Activated naive CD8-positive, alpha-beta T cell treated with anti-CD3 and anti-CD28 coated beads, Interleukin-2, amount 10 ng/mL, durations not matched to agents 7 days and 5 days (primary cell): ENCODE measurements at places on chromosomes 5 and 9. TPM values are rescaled to one million over a fixed set of nuclear protein-coding genes. Genes with fewer than 3 reads are reported as not detected.

The RIMOC1 gene
- 24.3 TPM for total RNA-seq

The CDKN2A gene
- 20.4 TPM for total RNA-seq

The SLC25A2 gene
- 1.3 TPM for total RNA-seq

The IL7R gene
- total RNA-seq: 738 TPM

The ANKRD18B gene
- not detected for total RNA-seq

DNA sequence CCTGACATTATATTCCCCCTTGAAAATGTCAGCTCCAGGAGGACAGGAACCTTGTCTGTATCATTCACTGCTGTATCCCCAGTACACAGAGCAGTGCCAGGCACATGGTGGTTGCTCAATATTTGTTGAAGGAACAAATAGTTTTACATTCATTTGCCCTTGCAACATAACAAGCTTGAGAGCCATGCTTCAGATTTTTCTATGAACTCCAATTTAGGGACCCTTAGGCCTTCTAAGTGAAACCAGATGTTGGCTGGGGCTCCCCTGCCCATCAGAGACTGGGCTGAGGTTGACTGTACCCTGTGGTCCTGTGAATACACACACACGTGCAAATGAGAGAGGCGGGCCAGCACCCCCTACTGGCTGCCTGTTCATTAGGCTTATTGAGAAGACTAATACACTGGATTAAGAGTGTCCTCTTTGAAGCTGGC lies 214.9 kb upstream of the WWC1 start:
- peaks cover 2% of the 10 kb centered on the region for H3K27me3 ChIP-seq
- no peaks in the 10 kb centered on the region for H3K36me3 ChIP-seq
- H3K4me3 ChIP-seq: no peak overlapping the region
- DNase-seq: no peak
- H3K4me1 ChIP-seq: peaks cover 7% of the 10 kb centered on the region
- no peak overlapping the region for H3K27ac ChIP-seq

- no peak overlapping the region for H3K27ac ChIP-seq
- H3K36me3 ChIP-seq: no peaks in the 10 kb centered on the region
- no peaks in the 10 kb centered on the region for H3K27me3 ChIP-seq
- no peak overlapping the region for H3K4me3 ChIP-seq
- H3K4me1 ChIP-seq: no peaks in the 10 kb centered on the region
Measured at GRCh38 chr5:116908537-116908936, 333.9 kb upstream of the SEMA6A start.

DNA sequence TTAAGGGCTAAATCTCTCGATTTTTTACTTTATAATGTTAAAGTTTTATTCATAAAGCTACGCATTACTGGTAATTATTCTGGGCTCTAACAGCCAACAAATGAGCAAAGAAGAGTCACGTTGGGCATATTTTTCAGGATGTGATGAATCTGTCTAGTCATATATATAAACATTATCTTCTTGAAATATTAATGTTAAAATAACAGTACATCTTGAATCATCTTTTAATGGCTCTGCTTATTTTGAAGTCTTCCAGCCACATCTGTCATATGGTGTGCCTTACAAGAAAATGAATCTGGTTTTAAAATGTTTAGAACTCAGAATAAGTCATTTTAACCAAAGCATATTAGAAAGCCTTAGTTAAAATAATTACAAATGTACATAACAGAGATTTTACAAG lies 96.9 kb downstream of the CWC27 start:
- H3K27ac ChIP-seq: no peak overlapping the region
- no peak overlapping the region for H3K4me3 ChIP-seq
- no peaks in the 10 kb centered on the region for H3K27me3 ChIP-seq
- H3K36me3 ChIP-seq: no peaks in the 10 kb centered on the region
- no peak for DNase-seq

DNA sequence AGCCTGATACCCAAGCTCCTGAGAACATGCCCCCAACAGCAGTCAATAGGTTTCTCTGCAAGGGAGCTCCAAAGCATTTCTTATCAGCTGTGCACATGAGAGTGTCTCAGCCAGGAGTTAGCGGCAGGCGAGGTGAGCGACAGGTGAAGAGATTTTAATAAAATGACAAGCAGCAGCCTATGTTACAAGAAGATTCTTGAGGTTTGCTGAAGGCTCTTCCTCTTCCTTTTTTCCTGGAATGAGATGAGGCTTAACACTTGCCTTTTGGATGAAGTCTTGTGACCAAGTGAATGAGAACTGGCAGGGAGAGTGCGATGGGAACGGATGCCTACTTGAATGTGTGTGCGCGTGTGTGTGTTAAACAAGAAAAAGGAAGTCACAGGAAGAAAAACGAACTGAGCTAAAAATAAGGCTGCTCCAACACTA lies 76.1 kb downstream of the SHB start:
- no peak for DNase-seq
- peak overlapping the region; percentile 4 for H3K27ac ChIP-seq
- H3K36me3 ChIP-seq: no peaks in the 10 kb centered on the region
- H3K4me1 ChIP-seq: peaks cover 19% of the 10 kb centered on the region

DNA sequence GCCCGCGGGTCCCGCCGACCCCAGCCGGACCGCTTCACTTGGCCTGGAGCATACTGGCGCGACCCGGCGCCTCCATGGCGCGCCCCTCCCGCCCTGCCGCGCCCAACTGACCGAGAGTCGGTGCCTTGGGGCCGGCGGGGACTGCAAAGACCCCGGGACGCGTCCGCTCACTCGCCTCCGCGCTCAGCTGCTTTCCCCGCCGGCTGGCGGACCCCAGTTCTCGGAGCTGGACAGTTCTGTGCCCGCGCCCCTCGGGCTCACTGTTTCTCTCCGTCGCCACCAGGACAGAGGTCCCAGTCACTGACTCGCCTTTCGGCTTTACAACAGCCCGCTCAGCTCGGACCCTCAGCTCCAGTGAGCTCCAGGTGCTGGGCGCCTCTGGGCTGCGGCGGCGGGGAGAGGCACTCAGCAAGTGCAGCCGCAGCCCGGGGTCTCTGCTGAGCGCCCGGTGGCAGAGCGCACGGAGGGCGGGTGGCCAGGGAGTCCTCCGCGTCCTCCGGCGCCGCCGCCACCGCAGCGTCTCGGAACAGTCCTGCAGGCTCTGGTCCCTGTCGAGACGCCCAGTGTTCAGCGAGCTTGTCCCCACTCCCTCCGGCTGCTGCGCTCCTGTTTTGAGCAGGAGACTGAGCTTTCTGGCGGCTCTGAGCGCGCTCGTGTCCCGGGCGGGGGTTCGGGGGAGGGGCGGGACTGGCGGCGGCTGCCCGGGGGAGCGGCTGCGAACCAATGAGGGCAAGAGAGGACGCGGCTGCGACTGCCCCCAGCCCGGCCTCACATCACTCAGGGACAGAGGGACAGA lies at the start of gene SMIM32:
Gene SMIM32, minus strand, starts transcription at position 637 of the 796 bp plus-strand sequence. CDS start 638 bp downstream, outside the sequence.
- H3K27me3 ChIP-seq: peaks cover 32% of the 10 kb centered on the region
- no peak within 1 kb of the TSS for H3K27ac ChIP-seq
- no peak for DNase-seq

GRCh38 chr5:38715696-38716095 lies 130.1 kb upstream of the OSMR start:
- H3K36me3 ChIP-seq: no peaks in the 10 kb centered on the region
- H3K4me3 ChIP-seq: no peak overlapping the region
- no peaks in the 10 kb centered on the region for H3K4me1 ChIP-seq
- DNase-seq: no peak
- H3K27ac ChIP-seq: no peak overlapping the region

DNA sequence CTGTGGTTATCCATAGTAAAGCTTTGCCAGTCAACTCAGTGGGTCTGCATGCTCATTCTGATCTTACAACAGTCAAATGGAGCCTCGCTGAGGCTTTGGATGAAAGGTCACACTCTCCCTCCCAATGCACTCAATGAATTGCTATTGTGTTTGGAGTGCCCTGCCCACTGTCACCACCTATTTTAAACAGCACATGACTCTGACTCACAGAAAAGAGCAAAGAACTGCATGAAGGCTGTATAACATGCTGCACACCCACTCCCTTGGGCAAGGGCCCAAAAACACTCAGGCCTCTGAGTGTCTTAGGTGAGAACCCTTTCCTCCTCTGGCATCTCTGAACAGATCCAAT lies 118.7 kb upstream of the CCDC112 start:
- H3K4me3 ChIP-seq: no peak overlapping the region
- H3K27me3 ChIP-seq: no peaks in the 10 kb centered on the region
- DNase-seq: no peak
- no peak overlapping the region for H3K27ac ChIP-seq
- no peaks in the 10 kb centered on the region for H3K4me1 ChIP-seq

DNA sequence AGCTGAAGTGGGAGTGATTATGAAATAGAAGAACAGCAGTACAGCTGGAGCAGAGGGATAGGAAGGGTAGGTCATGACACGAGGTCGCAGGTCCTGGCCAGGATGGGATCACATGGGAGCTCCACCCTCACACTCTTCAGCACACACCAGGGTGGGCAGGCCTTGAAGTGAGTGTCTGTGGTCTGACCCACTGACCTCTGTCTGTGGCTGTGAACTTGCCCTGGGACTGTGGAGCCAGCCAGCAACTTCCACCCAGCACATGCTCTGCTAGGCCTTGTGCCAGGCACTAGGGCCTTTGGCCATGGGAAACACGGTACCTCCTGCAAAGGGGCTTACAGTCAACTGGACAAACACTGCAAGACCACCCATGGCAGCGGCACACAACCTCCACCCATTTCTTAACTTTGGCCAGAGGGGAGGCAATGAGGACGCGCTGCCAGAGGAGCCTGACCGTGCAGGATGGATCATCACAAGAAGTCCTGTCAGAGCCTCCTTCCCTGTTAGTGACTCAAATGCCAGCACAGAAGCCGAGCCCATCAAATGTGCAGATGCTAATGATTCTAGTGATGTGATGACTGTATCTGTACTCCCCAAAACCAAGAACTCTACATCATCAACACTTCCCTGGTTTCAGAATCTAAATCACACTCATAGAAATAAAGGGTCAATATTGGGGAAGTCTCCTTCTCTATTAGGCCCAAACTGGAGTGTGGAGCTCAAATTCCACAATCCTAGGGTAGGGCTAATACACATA lies 113.6 kb downstream of the DPYSL3 start:
- no peaks in the 10 kb centered on the region for H3K36me3 ChIP-seq
- no peak overlapping the region for H3K27ac ChIP-seq
- no peak overlapping the region for H3K4me3 ChIP-seq
- no peaks in the 10 kb centered on the region for H3K27me3 ChIP-seq
- H3K4me1 ChIP-seq: no peaks in the 10 kb centered on the region
- no peak for DNase-seq

- no peak overlapping the region for H3K4me3 ChIP-seq
- H3K27me3 ChIP-seq: peaks cover 2% of the 10 kb centered on the region
- H3K36me3 ChIP-seq: no peaks in the 10 kb centered on the region
- DNase-seq: no peak
- no peak overlapping the region for H3K27ac ChIP-seq
Measured at GRCh38 chr5:153373130-153373498, 117.4 kb upstream of the GRIA1 start.

- peaks cover 26% of the 10 kb centered on the region for H3K27me3 ChIP-seq
- H3K27ac ChIP-seq: no peak overlapping the region
- no peak overlapping the region for H3K4me3 ChIP-seq
- DNase-seq: no peak
Measured at GRCh38 chr9:90830051-90830450, 28.4 kb downstream of the SYK start.

DNA sequence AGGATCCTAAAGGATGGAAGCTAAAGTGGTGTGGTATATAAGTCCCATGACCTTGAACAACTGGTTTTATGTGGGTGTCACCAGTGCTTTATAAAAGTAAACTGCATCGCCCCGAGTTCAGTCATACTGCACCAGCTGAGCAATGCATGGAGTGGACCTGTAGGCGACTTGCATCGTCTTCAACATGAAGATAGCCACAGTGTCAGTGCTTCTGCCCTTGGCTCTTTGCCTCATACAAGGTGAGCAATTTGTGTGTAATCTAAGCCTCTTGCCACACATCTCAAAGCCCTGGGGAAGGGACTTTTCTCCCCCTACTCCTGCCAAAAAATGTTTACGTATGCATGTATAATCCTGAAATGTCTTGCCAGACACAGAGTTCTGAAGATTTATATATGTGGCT lies at the start of gene SPINK5:
Gene SPINK5, plus strand, starts transcription at position 120 of the 400 bp plus-strand sequence. Its CDS starts 65 bp downstream, at position 185.
- no peaks in the 10 kb centered on the region for H3K36me3 ChIP-seq
- H3K4me1 ChIP-seq: no peaks in the 10 kb centered on the region
- H3K27ac ChIP-seq: no peak within 1 kb of the TSS
- DNase-seq: no peak
- H3K27me3 ChIP-seq: no peaks in the 10 kb centered on the region

DNA sequence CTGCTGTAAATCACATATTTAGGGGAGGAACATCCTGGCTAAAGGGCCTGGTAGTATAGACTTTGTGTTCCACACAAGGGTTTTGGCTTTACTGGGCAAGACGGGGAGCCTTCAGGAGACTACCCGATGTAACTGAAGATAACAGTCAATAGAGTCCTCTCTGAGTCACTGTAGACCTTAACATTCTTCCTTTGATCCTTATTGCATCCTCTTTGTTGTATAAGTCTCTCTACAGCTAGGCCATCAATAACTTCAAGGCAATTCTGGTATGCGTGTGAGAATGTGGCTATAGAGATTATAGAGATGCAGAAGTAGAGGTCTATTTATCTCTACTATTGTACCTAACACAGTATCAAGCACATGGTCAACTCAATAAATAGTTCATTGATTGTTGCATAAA lies 67.3 kb upstream of the STK32A start:
- H3K27me3 ChIP-seq: no peaks in the 10 kb centered on the region
- H3K4me1 ChIP-seq: peaks cover 1% of the 10 kb centered on the region
- H3K36me3 ChIP-seq: no peaks in the 10 kb centered on the region
- H3K4me3 ChIP-seq: no peak overlapping the region

DNA sequence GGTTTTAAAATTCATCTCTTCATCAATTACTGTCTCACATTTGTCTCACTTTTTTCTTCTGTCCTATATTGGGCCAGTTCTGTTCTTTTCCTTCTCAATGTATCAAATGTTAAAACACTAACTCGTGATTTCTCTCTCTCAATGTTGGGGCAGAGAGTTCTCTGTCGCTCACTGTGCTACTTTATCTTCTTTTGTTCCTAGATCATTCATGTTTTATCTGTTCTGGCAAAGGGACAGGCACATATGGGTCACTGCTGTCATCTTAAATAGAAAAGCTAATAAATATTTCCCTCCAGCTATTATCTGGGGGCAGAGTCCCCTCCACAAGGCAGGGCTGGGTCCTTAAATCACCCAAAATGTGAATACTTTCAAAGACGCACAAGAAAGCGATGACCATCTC lies 214.0 kb downstream of the PTTG1 start:
- no peak overlapping the region for H3K27ac ChIP-seq
- peaks cover 2% of the 10 kb centered on the region for H3K27me3 ChIP-seq
- no peak for DNase-seq
- H3K4me3 ChIP-seq: no peak overlapping the region

GRCh38 chr5:31811210-31811609 lies 172.3 kb downstream of the PDZD2 start:
- H3K4me3 ChIP-seq: no peak overlapping the region
- peaks cover 2% of the 10 kb centered on the region for H3K27me3 ChIP-seq
- H3K4me1 ChIP-seq: no peaks in the 10 kb centered on the region
- no peak for DNase-seq
- no peak overlapping the region for H3K27ac ChIP-seq
- H3K36me3 ChIP-seq: no peaks in the 10 kb centered on the region

DNA sequence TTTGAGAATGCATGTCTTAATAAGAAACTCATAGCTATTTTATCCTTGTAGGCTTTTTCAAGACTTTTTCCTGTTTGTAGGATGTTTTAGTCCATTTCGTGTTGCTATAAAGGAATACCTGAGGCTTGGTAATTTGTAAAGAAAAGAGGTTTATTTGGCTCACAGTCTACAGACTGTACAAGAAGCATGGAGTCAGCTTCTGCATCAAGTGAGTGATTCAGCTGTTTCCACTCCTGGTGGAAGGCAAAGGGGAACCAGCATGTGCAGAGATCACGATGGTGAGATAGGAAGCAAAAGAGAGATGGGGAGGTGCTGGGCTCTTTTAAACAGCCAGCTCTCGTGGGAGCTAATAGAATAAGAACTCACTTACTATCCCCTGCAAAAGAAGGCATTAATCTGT lies 177.3 kb downstream of the ALDH1A1 start:
- H3K27ac ChIP-seq: no peak overlapping the region
- no peak overlapping the region for H3K4me3 ChIP-seq
- peaks cover 3% of the 10 kb centered on the region for H3K27me3 ChIP-seq
- DNase-seq: no peak
- H3K4me1 ChIP-seq: no peaks in the 10 kb centered on the region
